ENCODE measurements at places on chromosomes 3 and 15. TPM values are rescaled to one million over a fixed set of nuclear protein-coding genes. Genes with fewer than 3 reads are reported as not detected.

The ATP10A gene
- 14.9 TPM for total RNA-seq

The MOBP gene
- not detected for total RNA-seq

The C3orf33 gene
- 1.6 TPM for total RNA-seq

The PIF1 gene
- 6.3 TPM for total RNA-seq

The ARGFX gene
- total RNA-seq, result not detected

The CSPG5 gene
- 0.26 TPM for total RNA-seq

The BSN gene
- total RNA-seq, result 0.07 TPM
